NCI-H1417 (cell line): ENCODE measurements at places on chromosomes 5 and 9.
A peak's percentile ranks its signal among the peaks of the same experiment; 100 is the strongest.

GRCh38 chr5:132414634-132415378 lies 45.3 kb downstream of the SLC22A5 start:
- DNase-seq, result no peak

DNA sequence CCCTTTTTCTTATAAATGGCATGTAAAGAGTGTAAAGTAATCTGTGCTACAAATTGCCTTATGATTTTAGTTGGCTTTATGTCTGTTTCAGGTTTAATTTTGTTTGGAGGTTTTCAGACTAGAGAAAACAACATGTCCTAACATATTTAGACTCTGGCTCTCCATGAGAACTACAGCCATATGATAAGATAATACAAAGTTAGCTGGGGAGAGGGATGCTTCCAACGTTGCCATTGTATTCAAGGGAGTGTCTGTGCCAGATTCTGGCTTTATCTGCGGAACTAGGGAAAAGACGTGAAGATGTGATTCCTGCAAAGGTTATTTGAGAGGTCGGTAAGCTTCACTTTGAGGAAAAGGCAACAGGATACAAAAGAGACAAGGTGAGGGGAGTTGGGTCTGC lies 140.0 kb upstream of the OTULINL start:
- no peak for DNase-seq

GRCh38 chr5:134964359-134965270 lies 3.1 kb upstream of the CATSPER3 start:
- DNase-seq, result no peak

DNA sequence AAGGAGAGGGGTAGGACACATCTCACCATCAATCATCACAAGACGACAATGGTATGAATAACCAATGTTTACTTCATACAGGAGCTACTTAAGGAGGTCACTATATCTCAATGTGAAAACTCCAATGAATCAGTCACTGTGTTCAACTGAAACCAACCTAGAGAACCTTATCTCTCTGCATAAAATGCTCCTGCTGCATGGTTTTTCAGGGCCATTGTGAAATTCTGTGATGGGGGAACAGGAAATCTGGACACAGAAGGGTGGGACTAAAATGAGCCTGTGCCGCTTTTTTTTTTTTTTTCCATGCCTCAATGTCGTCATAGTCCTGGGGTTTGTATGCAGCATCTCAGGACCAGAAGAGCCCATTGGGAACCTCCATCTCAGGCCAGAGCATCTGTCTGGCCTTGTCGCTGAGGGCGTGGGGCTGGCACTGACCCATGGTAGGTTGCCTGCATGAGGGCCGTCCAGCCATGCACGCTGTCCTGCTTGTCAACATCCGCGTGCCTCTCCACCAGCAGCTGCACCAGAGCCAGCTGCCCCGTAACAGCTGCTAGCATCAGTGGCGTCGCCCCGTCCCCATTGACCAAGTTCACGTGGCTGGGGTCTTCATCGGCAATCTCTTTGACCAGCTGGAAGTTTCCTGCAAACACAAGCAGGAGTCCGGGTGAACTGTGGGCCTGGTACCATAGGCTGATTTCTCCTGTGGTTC lies 12.7 kb downstream of the ANKS6 start:
- no peak for DNase-seq

DNA sequence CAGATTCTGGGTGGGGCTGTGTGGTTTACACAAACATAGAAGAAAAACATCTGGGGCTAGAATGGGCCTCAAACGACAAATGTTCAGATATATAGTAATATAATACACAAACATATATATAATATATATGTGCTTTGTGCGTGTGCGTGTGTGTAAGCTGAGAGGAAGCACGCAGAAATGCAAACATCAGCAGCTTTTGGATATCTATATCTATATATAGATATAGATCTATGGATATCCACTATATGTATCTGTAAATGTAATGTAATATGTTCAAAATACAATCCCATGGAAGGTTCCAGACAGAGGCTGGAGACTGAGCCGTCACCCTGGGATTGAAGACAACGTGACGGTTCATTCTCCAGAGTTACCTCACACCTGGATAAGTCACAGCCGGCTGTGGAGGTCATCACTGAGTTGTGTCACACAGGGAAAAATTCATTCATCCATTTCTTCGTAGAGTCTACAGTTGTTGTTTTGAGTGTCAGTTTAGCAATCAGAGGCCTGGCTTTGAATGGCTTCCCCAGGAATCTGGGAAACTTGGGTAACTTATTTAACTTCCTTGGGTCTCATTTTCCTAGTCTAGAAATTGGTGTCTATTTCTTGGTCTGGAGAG lies 123.0 kb upstream of the CPEB4 start:
- no peak for DNase-seq

DNA sequence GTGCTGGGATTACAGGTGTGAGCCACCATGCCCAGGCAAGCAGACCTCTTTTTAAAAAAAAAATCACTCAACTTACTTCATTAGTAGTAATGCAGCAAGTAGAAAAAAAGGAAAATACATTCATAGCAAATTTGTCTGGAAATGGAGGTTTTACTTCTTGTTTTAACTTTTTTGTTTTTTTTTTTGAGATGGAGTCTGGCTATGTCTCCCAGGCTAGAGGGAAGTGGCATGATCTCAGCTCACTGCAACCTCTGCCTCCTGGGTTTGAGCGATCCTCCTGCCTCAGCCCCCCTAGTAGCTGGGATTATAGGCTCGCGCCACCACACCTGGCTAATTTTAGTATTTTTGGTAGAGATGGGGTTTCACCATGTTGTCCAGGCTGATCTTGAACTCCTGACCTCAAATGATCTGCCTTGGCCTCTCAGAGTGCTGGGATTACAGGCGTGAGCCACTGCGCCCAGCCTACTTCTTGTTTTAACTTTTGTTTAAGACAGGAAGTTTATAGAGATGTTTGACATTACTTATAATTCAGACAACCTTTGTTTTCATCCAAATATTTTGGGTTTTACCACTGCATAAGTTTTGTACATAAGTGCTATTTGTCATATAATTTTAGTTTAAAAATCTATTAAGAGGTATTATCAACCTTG lies 26.5 kb downstream of the UBE2R2 start:
- no peak for DNase-seq

GRCh38 chr5:89313044-89313443 lies 430.1 kb upstream of the MEF2C start:
- peak; percentile 28 for DNase-seq

GRCh38 chr5:132064738-132065331 lies 4.4 kb downstream of the IL3 start:
- DNase-seq, result peak; percentile 46

GRCh38 chr5:160494451-160494850 lies 72.8 kb downstream of the PTTG1 start:
- DNase-seq, result no peak

DNA sequence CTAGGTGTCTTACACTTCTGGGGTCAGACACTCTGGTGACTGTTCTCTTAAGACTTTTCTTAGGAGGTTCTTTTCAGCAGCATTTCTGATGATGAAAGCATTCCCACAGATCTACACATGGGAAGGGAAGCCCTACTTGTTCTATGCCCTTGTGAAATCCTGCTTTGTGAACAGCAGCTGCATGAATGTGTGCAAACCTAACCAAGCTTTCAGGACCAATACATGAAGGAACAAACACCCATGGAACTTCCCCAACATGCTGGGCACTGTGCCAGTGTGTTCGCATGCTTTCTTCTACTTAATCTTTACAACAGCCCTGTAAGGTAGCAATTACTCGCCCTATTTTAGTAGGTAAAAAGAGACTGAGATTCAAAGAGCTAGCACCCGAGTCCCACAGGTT lies 439.9 kb upstream of the KLF4 start:
- DNase-seq, result peak; percentile 13

- no peak for DNase-seq
These were observed 289.8 kb downstream of the EBF1 start for GRCh38 chr5:158809936-158810335.

DNA sequence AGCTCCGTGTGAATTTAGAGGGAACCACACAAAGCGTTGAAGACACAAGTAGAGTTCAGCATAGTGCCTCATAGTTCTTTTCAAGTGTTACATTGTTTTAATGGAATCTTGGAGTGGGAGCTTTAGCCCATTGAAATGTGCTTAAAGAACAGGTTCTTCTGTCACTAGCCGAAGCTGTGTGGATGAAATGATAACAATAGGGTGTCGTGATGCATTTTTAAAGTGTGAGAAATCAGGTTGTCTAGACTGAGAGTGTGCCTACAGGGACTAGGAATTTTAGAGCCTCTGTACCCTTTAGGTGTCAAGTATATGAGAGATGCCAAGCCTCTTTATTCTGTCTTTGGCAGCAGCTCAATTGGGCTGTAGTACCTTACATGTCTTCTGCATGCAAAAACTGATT lies 83.0 kb downstream of the NDUFS4 start:
- DNase-seq, result no peak

GRCh38 chr9:127369428-127369827 lies 27.5 kb upstream of the SLC2A8 start:
- DNase-seq, result no peak

GRCh38 chr9:119334745-119335144 lies 34.5 kb downstream of the BRINP1 start:
- DNase-seq, result no peak
